Hippocampal formation (tissue), 2 donors: ENCODE measurements at places on chromosomes 4 and X.

GRCh38 chr4:54586320-54586955 is 71.3 kb upstream of the KIT start:
- no peak for DNase-seq

- no peak for DNase-seq
Measured at GRCh38 chr4:4506961-4507360, 34.9 kb downstream of the STX18 start.

DNA sequence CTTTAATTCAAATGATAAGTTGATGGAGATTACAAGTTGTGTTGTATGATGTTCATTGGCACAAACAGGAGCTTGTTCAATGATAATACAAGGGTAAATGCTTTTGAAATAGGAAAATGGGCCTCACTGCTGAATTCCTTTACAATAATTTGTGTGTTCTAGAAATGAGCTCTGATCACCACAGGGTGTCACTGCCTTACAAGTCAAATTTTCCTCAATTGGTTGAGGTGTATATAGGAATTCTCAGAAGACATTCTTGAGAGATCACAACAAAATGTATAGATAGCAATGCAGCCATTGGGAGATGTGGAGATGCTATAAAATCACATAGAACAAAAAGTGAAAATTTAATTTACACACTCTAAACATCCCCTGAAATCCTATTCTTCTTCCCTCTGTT is 49.6 kb downstream of the KLF8 start:
- DNase-seq: no peak

DNA sequence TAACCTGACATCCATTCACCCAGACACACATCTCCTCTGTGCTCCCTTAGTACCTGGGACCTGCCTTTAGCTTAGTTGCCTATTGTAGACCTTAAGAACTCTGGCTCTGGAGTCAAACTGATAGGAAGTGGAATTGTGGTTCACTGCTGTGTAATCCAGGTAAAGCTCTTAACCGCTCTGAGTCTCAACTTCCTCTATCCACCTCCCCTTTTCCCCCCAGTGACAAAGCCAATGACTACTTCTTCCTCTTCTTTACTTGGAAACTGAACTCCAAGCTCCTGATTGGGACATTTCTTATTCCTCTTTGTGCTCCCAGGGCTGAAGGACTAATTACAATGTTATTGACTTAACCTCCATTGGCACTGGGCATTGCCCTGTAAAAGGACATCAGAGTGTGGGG is 94.1 kb downstream of the DRD5 start:
- DNase-seq: no peak
